Neural cell (in vitro differentiated cells): ENCODE measurements at places on chromosomes 2 and 18. TPM values are rescaled to one million over a fixed set of nuclear protein-coding genes. Genes with fewer than 3 reads are reported as not detected.

The KLF11 gene
- 5.7 and 7.0 TPM in 2 replicates for polyA plus RNA-seq

The STK11IP gene
- 54.9 and 55.0 TPM in 2 replicates for polyA plus RNA-seq

The AOX1 gene
- polyA plus RNA-seq: not detected in 2 replicates

The HAAO gene
- polyA plus RNA-seq: not detected in 2 replicates

The UGT1A4 gene
- polyA plus RNA-seq: not detected in 2 replicates

The GAREM1 gene
- polyA plus RNA-seq: 1.3 and 3.5 TPM in 2 replicates

The LOXL3 gene
- polyA plus RNA-seq: 17.1 and 20.1 TPM in 2 replicates

The SSB gene
- polyA plus RNA-seq: 164 and 214 TPM in 2 replicates

The KIF1A gene
- 63.4 and 89.2 TPM in 2 replicates for polyA plus RNA-seq

The FRZB gene
- polyA plus RNA-seq: 2.1 and 3.5 TPM in 2 replicates

The DYNAP gene
- not detected in 2 replicates for polyA plus RNA-seq

The HOXD9 gene
- not detected in 2 replicates for polyA plus RNA-seq

The SPEG gene
- polyA plus RNA-seq: 58.3 and 87.6 TPM in 2 replicates

The FBXO15 gene
- polyA plus RNA-seq: 6.1 and 9.2 TPM in 2 replicates

The PDCL3 gene
- 13.0 and 18.5 TPM in 2 replicates for polyA plus RNA-seq

The NT5C1B gene
- polyA plus RNA-seq: not detected in 2 replicates

The BMP10 gene
- polyA plus RNA-seq: not detected in 2 replicates

The SH3BP4 gene
- 3.1 and 3.3 TPM in 2 replicates for polyA plus RNA-seq

The ELOA2 gene
- polyA plus RNA-seq: not detected in 2 replicates

The CYBRD1 gene
- polyA plus RNA-seq: 0.10 TPM in 1 of 2 replicates, not detected in the other

The ERMN gene
- polyA plus RNA-seq: not detected in 2 replicates

The RABL2A gene
- polyA plus RNA-seq: 17.9 and 26.7 TPM in 2 replicates

The INO80B gene
- 35.2 and 53.2 TPM in 2 replicates for polyA plus RNA-seq

The ADRA2B gene
- not detected in 2 replicates for polyA plus RNA-seq

The SLC23A3 gene
- 0.12 and 0.28 TPM in 2 replicates for polyA plus RNA-seq

The DOK6 gene
- 7.4 and 9.7 TPM in 2 replicates for polyA plus RNA-seq

The ANKRD12 gene
- 25.1 and 32.3 TPM in 2 replicates for polyA plus RNA-seq

The B3GNT2 gene
- polyA plus RNA-seq: 4.2 and 5.8 TPM in 2 replicates

The SULT1C2 gene
- 0.12 TPM in 1 of 2 replicates, not detected in the other for polyA plus RNA-seq

The ACADL gene
- polyA plus RNA-seq: 0.14 TPM in 1 of 2 replicates, not detected in the other

The STARD6 gene
- polyA plus RNA-seq: not detected in 2 replicates

The DSC3 gene
- 0.10 TPM in 1 of 2 replicates, not detected in the other for polyA plus RNA-seq

The POTEJ gene
- 0.16 TPM in 1 of 2 replicates, not detected in the other for polyA plus RNA-seq

The TBC1D8 gene
- 3.6 and 5.3 TPM in 2 replicates for polyA plus RNA-seq

The ACKR3 gene
- 0.74 and 1.7 TPM in 2 replicates for polyA plus RNA-seq

The E2F6 gene
- 29.7 and 39.1 TPM in 2 replicates for polyA plus RNA-seq

The CNDP1 gene
- 0.38 and 2.1 TPM in 2 replicates for polyA plus RNA-seq

The CNTNAP5 gene
- polyA plus RNA-seq: 19.3 and 39.0 TPM in 2 replicates

The GATA6 gene
- polyA plus RNA-seq: not detected in 2 replicates

The SERPINB13 gene
- not detected in 2 replicates for polyA plus RNA-seq

The ERFE gene
- 0.32 TPM in 1 of 2 replicates, not detected in the other for polyA plus RNA-seq

The COLEC12 gene
- 0.42 and 0.76 TPM in 2 replicates for polyA plus RNA-seq

The AGAP1 gene
- polyA plus RNA-seq: 17.4 and 21.9 TPM in 2 replicates

The CRYBA2 gene
- not detected in 2 replicates for polyA plus RNA-seq

The SPATA3 gene
- polyA plus RNA-seq: not detected in 2 replicates

The PAPOLG gene
- 26.5 and 31.2 TPM in 2 replicates for polyA plus RNA-seq

The SNRPD1 gene
- 51.1 and 68.2 TPM in 2 replicates for polyA plus RNA-seq

The TEX44 gene
- polyA plus RNA-seq: not detected in 2 replicates

The MARCO gene
- polyA plus RNA-seq: not detected in 2 replicates

The ATIC gene
- polyA plus RNA-seq: 4.9 and 9.5 TPM in 2 replicates

The AMER3 gene
- 19.2 and 22.7 TPM in 2 replicates for polyA plus RNA-seq

The DNAH7 gene
- 0.67 and 1.1 TPM in 2 replicates for polyA plus RNA-seq

The RPRM gene
- 2.8 and 5.6 TPM in 2 replicates for polyA plus RNA-seq

The ADCYAP1 gene
- polyA plus RNA-seq: 0.98 and 1.2 TPM in 2 replicates

The AMMECR1L gene
- polyA plus RNA-seq: 19.5 and 23.3 TPM in 2 replicates

The ANKRD30B gene
- not detected in 2 replicates for polyA plus RNA-seq

The TUBA4B gene
- not detected in 2 replicates for polyA plus RNA-seq

The PROKR1 gene
- 0.06 TPM in 1 of 2 replicates, not detected in the other for polyA plus RNA-seq

The HNRNPA3 gene
- 114 and 134 TPM in 2 replicates for polyA plus RNA-seq

The TUBA3E gene
- not detected in 2 replicates for polyA plus RNA-seq
